ENCODE measurements at places on chromosomes 7 and 10.

- peak; percentile 12 for DNase-seq
These were observed 708 bp downstream of the UBN2 start for GRCh38 chr7:139231513-139232376.

- DNase-seq = no peak
These were observed 219.5 kb downstream of the CUX1 start for GRCh38 chr7:102036958-102037357.

- no peak for DNase-seq
These were observed 240.3 kb downstream of the DNAJB6 start for GRCh38 chr7:157577061-157577460.

DNA sequence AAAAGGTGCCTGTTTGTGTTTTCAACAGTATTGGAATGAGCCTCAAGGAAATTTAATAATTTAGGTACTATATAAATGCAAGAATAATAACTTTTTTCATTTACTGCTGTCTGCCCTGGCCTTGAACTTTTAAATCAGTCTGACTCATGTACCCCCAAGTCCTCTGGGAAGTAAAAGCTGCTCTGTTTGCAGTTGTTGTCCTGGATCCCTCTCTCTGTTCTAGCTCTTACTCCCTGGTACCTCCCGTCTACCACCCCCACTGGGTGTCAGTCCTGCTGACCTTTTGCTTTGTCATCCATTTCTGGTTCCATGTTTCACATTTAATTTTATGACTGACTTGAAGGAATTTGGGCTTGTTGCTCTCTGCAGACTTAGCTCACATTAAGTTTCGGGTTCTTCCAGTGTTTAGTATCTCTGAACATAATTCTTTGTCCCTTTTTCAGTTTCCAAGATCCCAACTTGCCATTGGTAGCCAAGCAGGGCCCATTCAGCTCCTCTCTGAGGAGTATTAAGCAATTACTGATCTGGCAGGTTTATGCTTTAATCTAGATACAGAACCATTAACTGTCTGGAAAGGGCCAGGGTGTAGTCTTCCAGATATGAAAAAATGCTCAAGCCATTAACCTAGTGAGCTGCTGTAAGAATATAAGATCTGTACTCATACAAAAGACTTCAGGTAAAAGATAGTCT lies 208.7 kb upstream of the FAM3C start:
- no peak for DNase-seq

- peak; percentile 26 for DNase-seq
These were observed 15.8 kb downstream of the DNMBP start for GRCh38 chr10:99993701-99994689.

- DNase-seq = no peak
These were observed 1475.7 kb downstream of the REEP3 start for GRCh38 chr10:64996886-64997285.

DNA sequence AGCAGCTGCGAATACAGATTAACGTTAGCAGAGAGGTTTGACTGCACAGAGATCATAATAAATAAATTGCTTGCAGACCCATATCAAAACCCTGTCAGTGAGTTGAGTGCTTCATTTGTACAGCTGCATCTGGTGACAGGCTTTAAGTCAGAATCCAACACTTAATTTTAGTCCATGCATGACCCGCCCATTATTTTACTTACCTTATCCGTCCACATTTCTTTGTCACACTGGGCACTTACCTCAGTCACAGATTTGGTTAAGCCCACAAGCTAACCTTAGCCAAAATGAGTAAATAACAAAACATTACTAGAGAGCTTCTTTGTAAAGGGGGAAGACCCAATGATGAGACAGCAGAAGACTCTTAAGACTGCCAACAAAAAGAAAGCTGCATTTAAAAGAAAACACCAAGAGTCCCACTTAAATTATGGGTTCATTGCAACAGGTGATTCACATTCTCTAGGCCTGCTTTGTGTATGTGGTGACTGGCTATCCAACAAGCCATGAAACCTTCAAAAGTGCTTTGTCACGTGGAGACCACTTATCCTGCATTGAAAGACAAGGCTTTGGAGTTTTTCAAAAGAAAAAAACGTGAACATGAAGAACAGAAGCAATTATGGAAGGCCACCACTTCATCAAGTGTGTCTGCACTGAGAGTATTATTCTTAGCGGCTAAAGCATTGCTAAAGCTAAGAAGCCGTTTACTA lies 32.2 kb downstream of the PHTF2 start:
- no peak for DNase-seq

GRCh38 chr7:17212188-17212587 lies 86.3 kb upstream of the AHR start:
- DNase-seq = no peak

GRCh38 chr7:112395893-112396292 lies 54.4 kb upstream of the IFRD1 start:
- DNase-seq = no peak

Data from stimulated activated CD4-positive, alpha-beta T cell treated with anti-CD3 and anti-CD28 coated beads, Interleukin-4, amount 100 ng/mL, for 48 hours (primary cell).